CD4-positive, alpha-beta T cell treated with Interferon gamma for 1 hour (primary cell): ENCODE measurements at places on chromosomes 6 and 20.
A peak's percentile ranks its signal among the peaks of the same experiment; 100 is the strongest.

DNA sequence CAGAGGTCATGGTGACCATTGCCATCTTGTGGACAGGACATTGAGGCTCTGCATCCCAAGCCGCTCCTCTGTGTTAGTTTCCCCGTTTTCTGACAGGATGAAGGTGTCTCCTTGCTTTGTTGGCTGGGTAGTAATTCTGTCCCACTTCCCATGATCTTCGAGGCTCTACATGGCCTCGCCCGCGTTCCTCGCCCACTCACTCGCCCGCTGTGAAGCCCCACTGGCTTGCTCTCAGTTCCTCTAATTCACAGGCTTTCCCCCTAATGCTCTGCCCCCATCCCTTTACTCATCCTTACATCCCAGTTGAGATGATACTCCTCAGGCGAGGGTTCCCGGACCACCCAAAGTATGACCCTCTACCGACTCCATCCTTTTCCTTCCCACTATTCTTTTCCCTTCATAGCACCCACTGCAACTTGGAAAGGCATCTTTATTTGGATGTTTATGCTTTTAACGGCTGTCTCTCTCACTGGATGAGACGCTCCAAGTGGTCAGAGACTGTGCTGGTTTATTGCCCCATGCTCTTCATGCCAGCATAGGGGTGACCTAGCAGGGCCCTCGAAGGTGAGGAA, 511 bp upstream of the SLC35B2 start:
- DNase-seq, result no peak

DNA sequence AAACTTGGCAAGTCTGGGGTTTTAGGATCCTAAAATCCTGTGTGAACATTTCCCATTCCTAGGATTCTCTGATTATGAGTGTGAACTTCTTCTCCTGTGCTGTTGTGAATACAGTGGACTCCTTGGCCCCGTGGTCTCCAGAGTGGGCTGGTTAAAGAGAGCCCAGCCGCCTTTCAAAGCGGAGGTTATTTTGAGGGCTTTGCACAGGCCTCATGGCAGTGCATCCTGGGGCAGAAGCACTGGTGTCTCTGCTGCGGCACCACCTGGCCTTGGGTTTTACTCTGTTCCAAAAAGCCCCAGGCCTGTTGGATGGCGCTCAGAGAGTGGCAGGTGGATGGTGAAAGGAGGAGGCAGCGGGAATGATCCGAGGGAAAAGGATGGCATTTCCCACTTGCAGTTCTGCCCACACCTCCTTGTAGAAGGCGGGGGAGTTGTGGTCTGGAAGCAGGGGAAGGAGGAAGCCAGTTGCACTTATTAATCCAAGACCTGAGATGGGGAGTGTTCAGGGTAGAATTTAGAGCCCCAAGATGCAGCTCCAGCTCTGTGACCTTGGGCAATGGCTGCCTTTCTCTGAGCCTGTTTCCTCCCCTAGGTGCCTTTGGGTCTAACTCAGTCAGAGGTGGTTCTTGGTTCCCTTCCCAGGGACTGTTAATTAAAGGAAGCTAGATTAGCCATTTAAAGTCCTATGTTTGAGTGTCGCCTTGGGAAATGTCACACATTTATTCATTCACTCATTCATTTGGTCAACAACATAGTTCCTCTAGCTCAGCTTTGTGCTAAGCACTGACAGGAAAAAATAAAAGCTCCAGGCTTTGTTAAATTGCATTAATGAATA, 22.4 kb downstream of the MMP24 start:
- DNase-seq, result no peak

DNA sequence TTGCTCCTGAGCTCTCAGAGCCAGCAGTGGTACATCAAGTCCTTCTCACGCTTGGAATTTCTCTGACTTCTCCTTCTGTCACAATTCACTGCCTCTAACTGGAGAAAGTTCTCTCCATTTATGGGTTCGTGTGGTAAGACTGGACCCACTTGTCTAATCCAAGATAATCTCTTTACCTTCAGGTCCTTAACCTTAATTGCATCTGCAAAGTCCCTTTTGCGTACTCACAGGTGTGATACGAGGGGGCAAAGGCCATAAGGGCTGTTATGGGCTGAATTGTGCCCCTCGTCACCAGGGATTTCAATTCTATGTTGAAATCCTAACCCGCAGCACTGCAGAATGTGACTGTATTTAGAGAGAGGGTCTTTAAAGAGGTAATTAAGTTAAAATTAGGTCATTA, 27.5 kb upstream of the TBC1D22B start:
- no peak for DNase-seq

DNA sequence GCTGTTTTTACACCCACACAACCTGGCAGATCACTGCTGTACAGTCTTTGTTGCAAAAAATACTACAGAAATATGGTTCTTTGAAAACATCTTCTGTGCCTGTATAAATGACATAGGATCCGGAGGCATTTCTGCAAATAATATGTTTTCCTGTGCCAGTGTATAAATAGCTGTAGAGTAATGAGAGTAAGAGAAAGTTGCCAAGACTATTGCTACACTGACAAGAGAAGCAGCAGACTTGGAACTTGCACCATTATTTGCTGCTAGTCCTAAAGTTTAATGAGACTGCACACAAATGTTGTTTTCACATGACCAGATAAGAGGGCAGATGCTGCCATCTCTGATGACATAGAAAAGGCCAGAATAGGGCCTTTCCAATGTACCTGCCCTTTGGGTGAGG, 50.0 kb upstream of the DTNBP1 start:
- DNase-seq, result no peak

DNA sequence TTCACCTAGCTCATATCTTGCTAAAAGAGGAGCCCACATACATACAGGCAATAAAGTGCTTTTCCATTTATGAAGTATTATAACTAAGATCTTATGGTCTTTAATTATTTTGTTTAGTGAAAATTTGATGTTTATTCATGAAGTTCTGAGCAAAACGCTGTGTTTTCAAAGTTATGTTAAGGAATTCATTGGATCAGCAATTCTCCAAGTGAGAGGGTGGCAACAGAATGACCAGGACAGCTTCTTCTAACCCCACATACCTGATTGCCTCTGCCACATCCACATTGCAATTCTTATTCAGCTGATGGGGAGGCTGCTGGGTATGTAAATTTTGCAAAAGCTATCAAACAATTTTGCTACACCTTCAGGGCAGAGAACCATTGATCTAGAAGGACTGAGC, 116.8 kb downstream of the OGFRL1 start:
- no peak for DNase-seq

GRCh38 chr6:88441346-88441745, 275.2 kb upstream of the CNR1 start:
- DNase-seq, result no peak

DNA sequence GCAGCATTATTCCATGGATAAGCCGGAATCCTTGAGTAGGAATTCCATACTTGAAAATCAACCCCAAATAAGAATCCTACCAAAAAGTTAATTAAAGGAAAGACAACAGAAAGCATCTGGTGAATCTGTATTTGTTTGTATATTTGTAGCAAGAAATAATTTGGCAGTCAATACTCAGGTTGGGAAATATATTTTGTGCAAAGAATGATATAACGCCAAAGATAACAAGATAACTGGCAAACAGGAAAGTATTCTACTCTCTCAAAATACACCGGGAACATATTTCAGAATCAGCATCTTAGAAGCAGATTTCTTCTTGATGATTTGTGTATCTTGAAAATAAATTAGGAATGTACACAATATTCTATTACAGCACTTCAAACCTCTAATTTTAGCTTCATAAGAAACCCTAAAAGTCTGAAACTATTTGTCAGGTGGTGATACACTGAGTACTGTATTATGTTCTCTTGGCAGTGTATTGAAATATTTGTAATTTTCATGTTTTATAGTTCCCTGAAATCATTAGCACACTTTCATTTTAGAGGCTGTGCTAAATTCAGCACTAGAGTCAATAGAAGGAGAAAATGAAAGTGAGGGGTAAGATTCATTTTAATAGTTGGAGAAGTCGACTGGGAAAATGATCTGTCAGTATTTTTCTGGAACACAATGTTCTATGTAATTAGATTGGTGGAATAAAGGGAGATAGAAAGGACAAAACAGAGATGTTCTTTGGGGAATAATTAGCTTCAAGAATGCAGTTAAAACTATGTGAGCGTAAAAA, 879.7 kb upstream of the GJE1 start:
- DNase-seq, result no peak

DNA sequence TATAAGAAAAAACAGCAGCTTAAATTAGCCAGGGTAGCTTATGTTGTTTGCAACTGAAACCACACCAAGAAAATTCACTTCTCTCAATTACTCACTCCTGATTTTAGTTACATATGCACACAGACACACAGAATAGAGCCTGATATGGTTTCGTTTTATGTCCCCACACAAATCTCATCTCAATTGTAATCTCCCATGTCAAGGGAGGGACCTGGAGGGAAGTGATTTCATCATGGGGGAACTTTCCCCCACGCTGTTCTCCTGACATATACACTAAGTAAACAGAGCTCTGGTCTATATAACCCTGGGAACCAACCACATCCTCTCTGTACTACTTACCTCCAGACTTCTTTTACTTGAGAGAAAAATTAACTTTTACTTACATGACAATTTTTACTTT, 9.8 kb downstream of the OR12D1 start:
- no peak for DNase-seq

GRCh38 chr6:158943380-158944032, 56.5 kb downstream of the RSPH3 start:
- DNase-seq, result no peak

GRCh38 chr20:19562426-19562825, 195.6 kb upstream of the RIN2 start:
- no peak for DNase-seq

GRCh38 chr6:166707045-166707444, 80.0 kb upstream of the RPS6KA2 start:
- no peak for DNase-seq

DNA sequence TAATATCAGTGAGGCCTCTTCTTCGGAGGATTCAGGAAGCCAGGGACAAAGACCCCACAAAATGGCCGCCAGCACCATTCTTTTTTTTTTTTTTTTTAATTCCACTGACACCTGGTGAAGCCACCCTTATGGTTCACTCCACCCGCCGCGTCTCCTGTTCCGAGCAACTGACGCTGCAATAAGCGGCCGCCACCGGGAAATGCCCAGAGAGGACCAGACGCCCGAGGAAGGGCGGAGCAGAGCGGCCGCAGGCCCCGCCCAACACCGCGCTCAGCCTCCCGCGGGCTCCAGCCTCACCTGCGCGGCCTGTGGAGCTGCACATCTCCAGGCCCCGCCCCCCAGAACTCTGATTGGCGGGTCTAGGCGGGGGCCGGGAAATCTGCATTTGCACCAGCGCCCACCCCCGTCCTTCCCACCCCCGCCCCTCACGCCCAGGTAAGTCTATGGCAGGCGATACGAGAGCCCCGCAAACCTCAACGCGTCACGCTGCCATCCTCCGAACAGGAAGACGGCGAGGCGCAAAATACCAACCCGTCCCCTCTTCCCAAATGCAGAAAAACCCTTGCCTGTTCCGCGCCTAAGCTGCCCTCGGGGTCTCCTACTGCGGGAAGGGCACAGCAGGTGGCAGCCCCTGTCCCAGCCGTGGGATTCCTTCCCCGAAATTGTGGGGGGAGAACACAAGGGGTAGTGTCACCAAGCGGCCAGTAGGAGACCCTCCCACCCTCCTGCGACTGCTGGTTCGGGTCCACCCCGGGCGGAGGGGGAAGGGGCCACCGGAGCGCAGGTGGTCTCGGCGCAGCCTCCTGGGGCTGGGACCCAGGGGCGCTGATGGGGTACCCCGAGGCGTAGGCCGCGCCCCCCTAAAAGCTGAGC, 960 bp downstream of the ATP9A start:
- DNase-seq, result peak; percentile 65

GRCh38 chr6:111804627-111805235, 68.5 kb downstream of the FYN start:
- DNase-seq, result peak; percentile 66

GRCh38 chr6:29974901-29975560, 32.7 kb downstream of the HLA-A start:
- no peak for DNase-seq

- no peak for DNase-seq
These were observed 69.9 kb downstream of the TOX2 start for GRCh38 chr20:43984587-43984986.

DNA sequence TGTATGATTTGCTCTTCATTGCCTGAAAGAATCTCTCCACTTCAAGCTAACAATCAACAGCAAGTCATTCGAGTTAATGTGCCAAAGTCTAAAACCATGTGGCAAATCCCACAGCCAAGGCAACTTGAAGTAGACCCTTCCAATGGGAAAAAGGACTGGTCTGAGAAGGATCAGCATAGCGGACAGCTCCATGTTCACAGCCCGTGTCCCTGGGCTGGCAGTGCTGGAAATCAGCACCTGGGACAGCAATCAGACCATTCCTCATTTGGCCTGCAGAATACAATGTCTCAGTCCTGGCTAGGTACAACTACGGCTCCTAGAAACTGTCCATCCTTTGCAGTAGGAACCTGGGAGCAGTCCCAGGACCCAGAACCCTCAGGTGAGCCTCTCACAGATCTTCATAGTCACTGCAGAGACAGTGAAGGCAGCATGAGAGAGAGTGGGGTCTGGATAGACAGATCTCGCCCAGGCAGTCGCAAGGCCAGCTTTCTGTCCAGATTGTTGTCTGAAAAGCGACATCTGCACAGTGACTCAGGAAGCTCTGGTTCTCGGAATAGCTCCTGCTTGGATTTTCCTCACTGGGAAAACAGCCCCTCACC, 1.1 kb downstream of the GJA10 start:
- DNase-seq, result no peak

DNA sequence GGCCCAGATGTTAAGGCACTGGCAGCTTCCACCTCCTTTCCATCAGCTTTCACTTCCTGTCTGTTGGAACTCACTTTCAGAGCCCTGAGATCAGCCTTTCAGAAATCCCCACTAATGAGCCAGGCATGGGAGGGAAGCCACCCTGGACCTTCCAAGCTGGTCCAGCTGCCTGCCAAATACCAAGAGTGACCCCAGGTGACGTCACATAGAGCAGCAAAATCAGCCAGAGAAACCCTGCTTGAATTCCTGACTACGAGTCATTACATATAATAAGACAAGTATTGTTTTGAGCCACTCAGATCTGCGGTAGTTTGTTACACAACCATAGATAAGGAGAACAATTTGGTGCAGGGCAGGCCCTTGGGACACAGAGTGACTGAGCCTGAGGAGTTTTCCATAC, 556.0 kb upstream of the JAG1 start:
- DNase-seq, result no peak

DNA sequence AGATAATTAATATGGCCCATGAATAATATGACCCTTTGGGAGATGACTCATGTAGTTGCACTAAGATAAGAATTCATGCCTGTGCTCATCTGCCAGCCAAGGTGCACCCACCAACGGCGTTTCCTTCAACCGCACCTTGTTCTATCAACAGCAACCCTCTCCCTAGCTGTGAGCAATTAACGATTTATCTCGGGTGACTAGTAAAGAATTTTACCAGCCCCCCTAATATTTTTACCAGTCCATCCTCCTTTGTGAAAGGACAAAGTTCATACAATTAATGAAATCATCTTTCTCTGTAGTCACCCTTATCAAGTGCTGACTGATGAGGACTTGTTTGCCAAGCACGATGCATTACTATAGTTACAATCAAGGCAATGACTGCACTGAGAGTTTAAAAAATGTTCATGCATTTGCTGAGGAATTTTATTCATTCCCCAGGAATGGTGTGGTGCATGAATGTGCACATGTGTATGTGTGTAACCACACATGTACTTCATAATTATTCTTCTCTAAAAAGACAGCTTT, 118.7 kb downstream of the SMOC2 start:
- no peak for DNase-seq
